EH (cell line): ENCODE measurements at places on chromosomes 2 and 18.
A peak's percentile ranks its signal among the peaks of the same experiment; 100 is the strongest.

DNA sequence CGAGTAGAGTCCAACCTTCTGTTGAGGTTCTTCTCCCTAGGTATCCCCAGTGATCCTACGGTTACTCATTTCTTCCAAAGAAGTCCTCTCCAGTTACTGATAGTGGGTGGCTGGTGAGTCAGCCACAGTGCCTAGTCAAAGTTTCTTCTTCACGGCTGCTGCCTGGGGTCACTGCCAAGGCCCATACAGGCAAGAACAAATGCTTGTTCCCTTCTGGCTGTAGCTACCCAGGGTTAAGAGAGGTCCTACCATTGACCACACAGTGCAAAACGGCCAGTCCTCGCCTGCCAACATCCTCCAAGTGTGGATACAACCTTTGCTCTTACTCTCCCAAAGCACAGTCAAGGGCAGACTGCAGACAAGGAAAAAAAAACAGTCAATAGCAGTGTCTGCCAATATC is 2.9 kb upstream of the PTPN4 start:
- DNase-seq, result peak; percentile 78

- DNase-seq, result no peak
These were observed 42.5 kb downstream of the DPYSL5 start for GRCh38 chr2:26890341-26891000.

- DNase-seq, result peak; percentile 69
These were observed 1.8 kb upstream of the COBLL1 start for GRCh38 chr2:164843346-164843911.

DNA sequence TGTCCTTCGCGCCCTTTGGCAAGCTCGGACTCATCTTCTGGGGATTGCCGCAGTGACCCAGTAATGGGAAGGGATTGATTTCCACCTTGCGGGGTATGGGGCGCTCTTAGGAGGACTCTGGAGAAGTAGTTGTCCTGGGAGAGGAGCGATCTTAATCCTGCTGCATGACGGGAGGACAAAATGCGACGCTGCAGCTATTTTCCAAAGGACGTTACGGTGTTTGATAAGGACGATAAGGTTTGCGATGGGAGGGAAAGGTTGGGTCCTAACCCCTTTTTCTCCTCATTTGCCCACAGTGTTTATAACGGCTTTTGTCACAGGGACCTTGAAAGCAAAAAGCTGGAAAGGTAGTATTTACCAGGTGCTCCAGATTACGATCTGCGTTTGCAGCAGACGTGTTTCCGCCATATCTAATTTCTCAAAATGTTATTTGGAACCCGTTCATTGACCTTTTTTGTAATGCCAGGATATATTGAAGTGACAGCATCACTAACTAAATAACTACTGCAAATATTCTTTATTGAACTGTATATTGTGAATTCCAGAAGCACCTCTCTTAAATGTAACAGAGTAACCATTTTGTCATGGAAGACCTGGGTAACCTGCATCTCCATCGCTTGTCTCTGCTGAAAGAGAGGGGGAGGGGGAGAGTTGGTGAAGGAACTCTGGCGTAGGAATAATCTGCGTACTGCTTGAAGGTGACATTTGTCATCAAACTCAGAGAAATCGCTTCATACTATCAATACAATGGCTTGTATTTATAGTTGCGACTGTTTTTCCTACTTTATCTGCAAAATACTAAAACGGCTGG is 590 bp downstream of the MDH1 start:
- no peak for DNase-seq

- no peak for DNase-seq
These were observed 127.0 kb downstream of the EML6 start for GRCh38 chr2:54850171-54851122.

GRCh38 chr2:69216535-69217332 is 170.3 kb downstream of the GFPT1 start:
- DNase-seq, result peak; percentile 77

DNA sequence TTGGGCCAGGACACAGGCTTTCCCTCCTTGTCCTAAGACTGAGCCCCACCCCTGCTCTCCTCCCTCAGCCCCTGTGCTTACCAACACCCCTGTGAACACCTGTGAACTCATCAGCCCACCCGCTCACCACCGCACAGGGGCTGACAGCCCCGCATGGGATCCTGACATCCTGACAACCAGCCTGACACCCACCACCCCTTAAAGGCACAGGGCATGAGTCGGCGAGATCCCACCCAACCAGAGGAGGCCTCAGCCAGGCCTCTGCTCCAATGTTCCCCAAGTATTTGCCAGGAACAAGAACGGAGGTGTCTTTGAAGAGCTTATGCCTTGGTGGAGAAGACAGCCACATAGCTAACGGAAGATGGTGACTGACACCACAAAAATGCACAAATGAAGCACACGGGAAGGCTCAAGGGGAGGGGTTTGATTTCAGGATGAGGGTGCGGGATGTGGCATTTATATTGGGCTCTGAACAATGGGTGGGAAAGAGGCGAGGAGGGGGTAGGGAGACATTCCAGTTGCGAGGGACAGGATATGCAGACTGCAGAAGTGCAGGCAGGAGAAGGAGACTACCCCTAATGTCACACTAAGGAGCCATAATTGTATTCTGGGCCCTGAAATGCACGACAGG is 11.0 kb downstream of the RAB11FIP5 start:
- DNase-seq, result peak; percentile 86

GRCh38 chr2:60544062-60544461 is 9.4 kb downstream of the BCL11A start:
- no peak for DNase-seq

- peak; percentile 76 for DNase-seq
These were observed 673.0 kb downstream of the ARHGAP15 start for GRCh38 chr2:143802242-143802641.
